M059J (cell line): ENCODE measurements at places on chromosomes 5 and 9.
A peak's percentile ranks its signal among the peaks of the same experiment; 100 is the strongest.

DNA sequence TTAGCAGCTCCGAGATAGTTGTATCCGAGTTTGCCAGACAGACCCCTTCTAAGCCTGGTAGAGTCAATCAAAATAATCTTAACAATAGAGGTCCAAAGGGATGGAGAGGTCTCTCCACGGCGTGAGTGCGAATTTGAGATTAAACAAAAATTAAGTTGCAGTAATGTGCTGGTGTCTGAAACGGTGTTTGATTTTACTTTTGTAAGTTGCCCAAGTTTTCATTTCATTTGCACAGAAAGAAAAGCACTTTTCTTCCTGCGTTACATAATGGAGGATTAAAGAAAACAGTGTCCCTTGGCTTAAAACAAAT, 1.2 kb downstream of the IRX1 start:
- DNase-seq: no peak

- DNase-seq: peak; percentile 30
Measured at GRCh38 chr9:87667164-87667738, 58.7 kb upstream of the CTSL start.

GRCh38 chr9:108860354-108860753, 1.7 kb upstream of the ACTL7A start:
- no peak for DNase-seq

GRCh38 chr9:69589156-69589555, 83.0 kb downstream of the APBA1 start:
- DNase-seq: no peak

DNA sequence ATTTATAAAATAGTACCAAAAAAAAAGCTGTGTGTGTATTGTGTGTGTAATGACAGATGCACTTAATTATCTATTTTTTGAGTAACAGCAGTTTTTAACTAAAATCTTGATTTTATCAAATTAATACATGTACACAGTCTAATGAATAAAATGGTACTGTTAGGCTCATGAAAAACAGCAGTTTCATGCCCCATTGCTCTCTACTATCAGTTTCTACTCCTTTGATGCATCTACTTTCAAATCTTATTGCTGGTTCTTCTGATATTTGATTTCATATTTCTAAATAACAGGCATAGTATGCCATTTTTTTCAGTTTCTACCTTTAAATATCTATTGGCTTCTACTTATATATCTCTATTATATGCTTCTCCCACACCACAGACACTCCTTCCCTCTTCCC, 117.4 kb downstream of the CCDC171 start:
- DNase-seq: no peak

DNA sequence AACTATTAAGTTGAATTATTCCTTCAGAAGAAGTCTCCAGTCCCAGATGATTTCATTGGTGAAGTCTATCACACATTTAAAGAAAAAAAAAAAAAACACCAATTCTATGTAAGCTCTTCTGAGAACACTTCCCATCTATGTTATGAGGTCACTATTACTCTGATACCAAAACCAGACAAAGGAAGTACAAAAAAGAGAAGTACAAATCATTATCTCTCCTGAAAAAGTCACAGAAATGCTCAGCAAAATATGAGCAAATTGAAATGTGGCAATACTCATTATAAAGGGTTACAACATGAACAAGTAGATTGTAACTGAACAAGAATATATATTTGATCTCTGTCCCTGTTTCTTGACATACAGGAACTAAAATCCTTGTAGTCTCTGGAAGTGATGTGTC, 280.4 kb downstream of the TLE1 start:
- DNase-seq: no peak

DNA sequence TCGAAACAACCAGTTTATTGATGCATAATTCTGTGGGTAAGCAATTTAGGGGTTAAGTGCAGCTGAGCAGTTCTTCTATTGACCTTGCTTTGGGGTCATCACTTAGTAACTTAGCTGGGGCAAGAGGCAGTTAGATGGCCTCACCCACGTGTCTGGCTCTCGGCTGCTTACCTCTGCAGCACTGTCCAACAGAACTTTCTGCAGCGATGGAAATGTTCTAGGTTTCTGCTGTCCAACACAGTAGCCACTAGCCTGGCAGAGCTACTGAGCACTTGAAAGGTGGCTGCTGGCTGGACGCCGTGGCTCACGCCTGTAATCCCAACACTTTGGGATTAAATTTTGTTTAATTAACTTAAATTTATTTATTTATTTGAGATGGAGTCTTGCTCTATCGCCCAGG, 13.1 kb upstream of the URM1 start:
- no peak for DNase-seq

GRCh38 chr5:6760686-6761085, 47.5 kb downstream of the TENT4A start:
- no peak for DNase-seq

DNA sequence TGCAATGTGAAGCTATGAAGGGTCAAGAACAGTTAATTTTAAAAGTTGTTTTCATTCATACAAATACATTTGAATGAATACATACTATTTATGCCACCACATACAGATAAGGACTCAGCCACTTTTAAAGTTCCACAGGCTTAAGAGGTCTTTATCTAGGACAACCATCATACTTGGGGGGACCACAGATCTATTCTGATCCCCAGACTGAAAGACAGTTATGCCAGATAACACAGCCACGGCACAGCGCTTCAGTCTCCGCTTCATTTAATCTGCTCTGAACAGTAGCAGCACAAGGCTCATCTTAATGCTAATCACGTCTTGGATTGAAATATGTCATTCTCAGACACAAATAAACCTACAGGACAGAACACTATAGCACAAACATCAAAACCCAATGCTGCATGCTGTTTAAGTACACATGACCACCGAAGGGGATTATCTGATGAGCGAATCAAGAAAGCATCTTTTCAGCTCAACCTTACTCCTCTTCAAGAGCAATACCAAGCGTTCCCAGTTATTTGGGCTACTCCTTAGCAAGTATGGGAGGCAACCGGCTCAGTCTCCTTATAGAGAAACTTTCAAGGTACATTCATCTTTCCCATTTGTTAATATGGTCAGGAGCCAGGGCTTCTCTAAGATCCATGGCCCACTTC, 33.3 kb downstream of the PUM3 start:
- no peak for DNase-seq

DNA sequence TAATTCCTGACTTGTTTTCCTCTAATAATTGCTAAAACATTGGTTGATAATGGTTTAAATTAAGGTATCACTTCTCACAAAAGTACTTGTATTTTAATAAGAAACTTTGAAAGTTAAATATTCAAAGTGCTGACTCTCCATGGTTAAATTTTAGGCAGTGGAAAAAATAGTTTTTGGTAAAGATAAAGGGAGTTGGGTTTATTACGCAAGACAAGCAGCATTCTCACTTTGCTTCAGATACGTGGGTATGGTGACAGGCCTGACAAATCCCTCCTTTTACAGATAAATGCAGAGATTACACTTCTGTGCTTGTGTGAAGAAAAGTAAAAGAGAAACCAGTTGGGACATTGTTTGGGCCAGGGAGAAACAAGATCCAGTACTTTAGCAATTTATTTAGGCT, 14.5 kb upstream of the FAM170A start:
- DNase-seq: no peak

GRCh38 chr9:80061096-80061495, 489.3 kb downstream of the TLE4 start:
- no peak for DNase-seq

DNA sequence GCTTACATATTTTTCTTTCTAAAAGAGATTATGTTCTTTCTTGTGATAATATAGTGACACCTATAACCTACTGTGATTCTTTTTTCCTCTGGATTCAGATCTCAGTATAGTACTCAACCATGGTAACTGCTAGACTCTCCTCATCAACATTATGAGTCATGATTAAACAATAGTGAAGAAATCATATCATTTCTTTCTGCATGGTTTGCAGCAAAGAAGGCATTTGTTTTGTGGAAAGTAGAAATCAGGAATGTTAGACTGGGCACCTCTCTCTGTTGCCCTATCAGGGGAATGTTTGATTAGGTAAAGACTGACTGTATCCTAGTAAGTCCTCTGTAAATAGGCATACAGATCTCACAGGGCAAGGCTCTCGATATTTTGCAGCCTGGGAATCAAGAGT, 25.6 kb upstream of the SMC2 start:
- peak; percentile 35 for DNase-seq

GRCh38 chr5:61658592-61659008, 326.5 kb downstream of the ZSWIM6 start:
- peak; percentile 67 for DNase-seq

- no peak for DNase-seq
Measured at GRCh38 chr9:72297516-72297915, 67.5 kb downstream of the ZFAND5 start.

- no peak for DNase-seq
Measured at GRCh38 chr5:117859176-117859575, 1129.2 kb downstream of the DTWD2 start.

GRCh38 chr9:100100146-100100667, 1.2 kb downstream of the INVS start:
- DNase-seq: peak; percentile 18

DNA sequence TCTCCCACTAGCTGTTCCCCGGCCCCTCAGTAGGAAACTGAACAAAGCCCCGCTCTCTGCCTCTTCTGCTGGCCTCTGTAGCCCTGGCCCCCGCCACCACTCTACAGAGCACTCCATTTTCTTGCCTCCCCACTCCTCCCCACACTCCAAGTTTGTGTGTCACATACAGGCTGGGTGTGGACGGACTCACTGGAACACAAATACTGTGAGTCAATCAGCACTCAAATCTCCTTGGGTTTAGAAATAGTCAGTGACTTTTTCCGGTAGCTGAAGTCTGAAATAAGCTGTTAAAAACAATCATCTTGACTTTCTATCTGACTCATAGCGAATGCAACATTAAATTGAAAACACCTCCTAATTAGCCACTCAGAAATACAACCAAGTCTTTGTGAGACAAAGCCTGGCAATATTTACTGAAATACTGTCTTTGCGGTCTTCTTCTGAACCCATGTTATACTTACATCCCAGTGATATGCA, 122.5 kb downstream of the LHFPL2 start:
- peak; percentile 83 for DNase-seq

DNA sequence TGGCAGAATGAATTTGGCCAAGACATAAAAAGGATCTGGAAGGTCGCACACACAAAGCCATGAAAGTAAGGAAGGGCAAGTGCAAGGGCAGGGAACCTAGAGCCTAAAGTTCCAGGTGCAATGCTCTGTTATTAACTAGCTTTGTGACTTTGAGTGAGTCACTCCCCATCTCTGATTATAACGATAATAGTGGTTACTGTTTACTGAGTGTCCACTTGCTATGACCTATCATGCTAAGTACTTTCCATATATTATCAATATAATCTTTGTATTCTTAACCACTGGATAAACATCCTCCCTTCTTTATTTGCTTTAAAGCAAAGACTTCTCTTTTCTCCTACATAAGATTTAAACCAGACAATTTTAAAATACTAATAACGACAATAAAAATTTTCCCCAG, 504.6 kb upstream of the BRINP1 start:
- DNase-seq: peak; percentile 7
